ENCODE measurements at places on chromosomes 3 and 15. TPM values are rescaled to one million over a fixed set of nuclear protein-coding genes. Genes with fewer than 3 reads are reported as not detected.

OR5H2 gene
- total RNA-seq, result not detected

PLCB2 gene
- 8.2 TPM for total RNA-seq

MUC20 gene
- total RNA-seq, result 4.6 TPM

LRRC31 gene
- total RNA-seq, result not detected

SYNPR gene
- total RNA-seq, result not detected

ACKR2 gene
- 0.89 TPM for total RNA-seq

GALK2 gene
- 36.5 TPM for total RNA-seq

C3orf22 gene
- not detected for total RNA-seq

FEZF2 gene
- total RNA-seq, result not detected

GOLGA8G gene
- not detected for total RNA-seq

All from Right ventricle myocardium inferior (tissue), 1 donor.